ENCODE measurements at places on chromosomes 11 and 22.

DNA sequence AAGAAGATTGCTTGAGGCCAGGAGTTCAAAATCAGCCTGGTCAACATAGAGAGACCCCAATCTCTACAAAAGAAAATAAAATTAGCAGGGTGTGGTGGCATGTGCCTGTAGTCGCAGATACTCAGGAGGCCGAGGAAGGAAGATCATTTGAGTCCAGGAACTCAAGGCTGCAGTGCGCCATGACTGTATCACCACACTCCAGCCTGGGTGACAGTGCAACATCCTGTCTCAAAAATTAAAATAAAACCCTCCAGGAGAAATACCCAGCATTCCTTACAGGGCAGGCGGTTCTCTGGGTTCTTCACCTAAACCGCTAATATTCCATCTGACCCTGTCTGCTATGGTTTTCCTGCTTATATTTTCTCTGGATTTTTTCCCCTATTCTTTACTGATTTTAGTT is 13.5 kb downstream of the TCF20 start:
- DNase-seq = no peak

- DNase-seq = no peak
Observed at GRCh38 chr11:103601225-103601846, 435.1 kb upstream of the DDI1 start.

DNA sequence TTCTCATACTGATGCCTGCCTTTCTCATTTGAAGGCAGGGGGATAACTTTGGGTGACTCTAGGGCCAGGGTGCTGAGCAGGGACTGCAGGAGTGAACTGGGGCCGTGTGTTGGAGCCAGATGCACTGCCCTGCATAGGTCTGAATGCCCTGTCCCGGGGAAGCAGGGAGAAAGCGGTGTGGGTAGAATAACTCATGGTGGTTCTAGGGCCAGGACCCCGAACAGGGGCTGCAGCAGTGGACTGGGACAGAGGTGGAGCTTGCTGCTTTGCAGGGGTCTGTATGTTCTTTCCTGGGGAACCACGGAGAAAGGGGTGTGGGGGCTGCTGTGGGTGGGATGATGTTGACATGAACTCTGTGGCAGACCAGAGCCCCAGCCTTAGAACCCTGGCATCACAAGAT is 52.9 kb downstream of the GAB4 start:
- no peak for DNase-seq

DNA sequence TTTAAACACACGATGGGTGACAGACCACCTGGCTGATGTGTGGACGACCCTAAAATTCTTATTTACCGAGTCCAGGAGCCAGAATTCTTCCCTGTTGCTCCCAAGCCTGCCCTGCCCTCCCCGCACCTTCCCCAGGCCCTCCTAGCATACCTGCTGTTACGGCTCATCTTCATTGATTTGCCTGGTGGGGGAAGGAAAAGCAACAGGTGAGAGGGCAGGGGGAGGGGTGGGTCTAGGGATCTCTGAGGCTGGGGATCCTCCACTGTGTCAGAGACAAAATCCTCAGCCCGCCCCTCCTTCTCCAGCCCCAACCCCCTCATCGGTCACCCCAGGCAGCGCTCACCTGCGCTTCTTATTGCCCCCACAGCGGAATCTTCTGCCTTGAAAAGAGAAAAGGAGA is 4.0 kb downstream of the FXYD2 start:
- no peak for DNase-seq

DNA sequence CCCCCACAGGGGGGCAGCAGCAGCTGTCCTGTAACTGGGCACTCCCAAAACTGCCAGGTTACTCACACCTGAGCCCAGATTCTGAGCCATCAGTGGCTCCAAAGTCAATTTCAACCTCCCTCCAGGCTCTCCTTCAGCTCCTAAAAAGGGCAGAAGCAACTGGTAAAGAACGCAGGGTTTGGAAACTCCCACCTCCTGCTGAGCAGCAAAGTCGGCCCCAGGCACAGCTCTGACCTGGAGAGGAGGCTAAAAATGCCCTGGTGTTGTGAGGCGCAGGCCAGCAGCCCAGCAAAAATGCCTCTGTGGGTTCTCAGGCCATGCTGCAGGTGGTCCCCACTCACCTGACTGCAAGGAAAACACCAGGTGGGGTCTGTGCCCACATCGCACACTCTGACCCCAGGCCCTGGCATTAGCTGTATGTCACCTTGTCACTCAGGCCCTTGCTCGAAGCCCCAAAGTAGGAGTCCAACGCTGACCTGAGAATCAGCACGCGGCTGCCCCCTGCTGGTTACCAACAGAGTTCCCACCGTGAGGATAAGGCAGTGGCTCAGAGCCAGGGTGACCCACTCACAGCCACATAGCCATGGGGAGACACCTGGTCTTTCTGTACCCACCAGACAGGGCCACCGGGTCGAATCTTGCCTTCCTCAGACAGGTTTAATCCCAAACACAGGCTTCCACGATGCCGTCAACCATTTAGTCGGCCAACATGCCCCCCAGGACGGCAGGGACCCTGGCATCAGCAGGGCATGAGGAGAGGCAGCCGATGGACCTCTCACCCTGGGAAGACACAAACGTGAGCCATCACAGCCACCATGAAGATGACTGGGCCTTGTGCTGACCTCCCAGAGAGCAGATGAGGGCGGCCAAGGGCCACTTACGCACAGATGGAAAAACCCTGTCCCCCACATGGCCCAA is 11.1 kb downstream of the POLR3H start:
- peak; percentile 34 for DNase-seq

- no peak for DNase-seq
Observed at GRCh38 chr22:17912945-17913721, 111.2 kb downstream of the MICAL3 start.

GRCh38 chr11:113272281-113272680 is 42.1 kb upstream of the TTC12 start:
- DNase-seq = no peak

DNA sequence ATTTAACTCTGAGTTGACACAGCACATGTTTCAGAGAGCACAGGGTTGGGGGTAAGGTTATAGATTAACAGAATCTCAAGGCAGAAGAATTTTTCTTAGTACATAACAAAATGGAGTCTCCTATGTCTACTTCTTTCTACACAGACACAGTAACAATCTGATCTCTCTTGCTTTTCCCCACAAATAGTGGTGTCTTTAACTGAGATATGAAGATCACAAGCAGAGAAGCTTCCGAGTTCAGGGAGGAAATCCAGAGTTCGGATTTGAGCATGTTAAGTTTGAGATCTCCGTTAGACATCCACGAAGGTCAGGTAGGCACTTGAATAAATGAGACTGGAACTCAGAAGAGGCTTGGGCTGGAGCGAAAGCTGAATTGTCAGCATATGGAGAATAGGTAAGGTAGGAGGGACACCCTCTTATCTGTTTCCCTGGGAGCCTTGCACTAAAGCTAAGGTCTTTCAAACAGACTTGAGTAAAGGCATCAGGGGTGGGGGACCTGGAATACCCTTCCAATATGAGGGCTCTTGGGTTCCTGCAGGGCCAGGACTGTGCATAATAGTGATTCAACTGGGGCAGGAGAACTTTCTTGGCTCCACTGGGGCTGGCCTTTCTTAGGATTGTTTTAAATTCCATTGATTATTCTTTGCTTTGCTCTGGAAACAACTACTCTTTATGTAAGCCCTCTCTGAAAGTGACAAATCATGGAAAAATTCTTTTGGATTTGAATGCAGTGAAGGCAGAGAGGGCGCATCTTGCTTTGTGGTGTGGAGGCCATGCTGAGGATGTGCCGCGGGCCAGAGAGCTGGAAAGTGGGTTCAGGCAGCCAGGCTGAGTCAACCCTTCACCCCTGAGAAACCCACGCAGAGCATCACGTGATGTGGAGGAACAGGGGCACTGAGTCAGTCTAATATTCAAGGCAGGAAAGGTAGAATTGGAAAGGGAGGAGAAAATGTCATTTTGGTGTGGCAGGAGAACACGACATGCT is 62.7 kb upstream of the AMPD3 start:
- DNase-seq = no peak

DNA sequence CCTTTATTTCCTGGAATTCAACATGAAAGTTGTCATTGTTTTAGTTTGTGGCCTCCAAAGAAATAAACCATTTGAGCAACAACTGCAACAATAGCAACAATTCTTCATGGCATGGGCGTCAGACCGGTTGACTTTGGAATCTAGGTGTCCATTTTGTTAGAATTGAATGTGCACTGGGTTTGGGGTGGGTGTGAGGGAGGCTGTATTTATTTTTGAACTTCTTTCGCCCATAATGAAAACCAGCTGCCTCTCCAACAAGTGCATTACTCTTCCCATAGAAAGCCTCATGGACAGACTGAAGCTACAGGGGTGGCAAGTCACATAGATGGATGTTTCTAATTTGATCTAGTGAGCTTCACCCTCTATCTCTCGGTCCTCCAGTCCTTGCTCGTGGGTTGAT is 85.4 kb downstream of the ADAMTS15 start:
- no peak for DNase-seq

DNA sequence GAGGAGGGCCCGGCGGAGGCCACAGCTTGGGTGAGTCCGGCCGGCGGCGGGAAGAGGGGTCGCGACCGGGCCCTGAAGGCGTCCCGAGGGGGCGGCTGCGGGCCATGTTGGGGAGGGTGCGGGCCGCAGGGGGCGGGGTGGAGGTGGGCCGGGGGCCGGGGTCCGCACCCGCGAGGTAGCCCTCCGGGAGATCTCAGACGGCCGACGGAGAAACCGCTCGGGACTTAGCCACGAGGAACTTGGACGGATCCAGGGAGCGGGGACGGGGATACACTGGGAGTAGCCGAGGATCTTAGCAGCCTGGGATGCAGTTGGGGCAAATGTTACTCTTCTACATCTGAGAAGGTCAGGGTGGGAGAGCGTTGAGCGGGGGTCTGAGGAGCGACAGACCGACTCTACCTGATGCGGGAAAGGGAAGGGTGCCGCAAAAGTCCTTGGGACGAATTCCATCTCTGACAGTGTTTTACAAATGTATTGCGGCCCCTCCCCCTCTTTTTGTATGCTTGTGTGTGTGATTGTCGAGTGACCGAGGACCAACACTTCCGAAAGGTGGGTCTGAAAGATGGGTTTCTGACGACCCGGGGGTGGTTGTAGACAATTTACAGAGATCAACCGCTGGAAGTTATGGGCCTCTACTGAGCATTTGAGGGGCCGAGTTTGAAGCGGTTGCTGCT is 658 bp downstream of the STIP1 start:
- DNase-seq = no peak

GRCh38 chr11:23789938-23790371 is 706.9 kb upstream of the LUZP2 start:
- DNase-seq = no peak

Measured in stimulated activated CD8-positive, alpha-beta memory T cell treated with anti-CD3 and anti-CD28 coated beads, Interleukin-15, amount 100 ng/mL, for 24 hours (primary cell).